Brain microvascular endothelial cell (primary cell): ENCODE measurements at places on chromosomes 4 and X.

- no peak for DNase-seq
Measured at GRCh38 chr4:10982305-10982704, 297.7 kb upstream of the CLNK start.

GRCh38 chrX:22345884-22346283 is 73.2 kb downstream of the CBLL2 start:
- no peak for DNase-seq

DNA sequence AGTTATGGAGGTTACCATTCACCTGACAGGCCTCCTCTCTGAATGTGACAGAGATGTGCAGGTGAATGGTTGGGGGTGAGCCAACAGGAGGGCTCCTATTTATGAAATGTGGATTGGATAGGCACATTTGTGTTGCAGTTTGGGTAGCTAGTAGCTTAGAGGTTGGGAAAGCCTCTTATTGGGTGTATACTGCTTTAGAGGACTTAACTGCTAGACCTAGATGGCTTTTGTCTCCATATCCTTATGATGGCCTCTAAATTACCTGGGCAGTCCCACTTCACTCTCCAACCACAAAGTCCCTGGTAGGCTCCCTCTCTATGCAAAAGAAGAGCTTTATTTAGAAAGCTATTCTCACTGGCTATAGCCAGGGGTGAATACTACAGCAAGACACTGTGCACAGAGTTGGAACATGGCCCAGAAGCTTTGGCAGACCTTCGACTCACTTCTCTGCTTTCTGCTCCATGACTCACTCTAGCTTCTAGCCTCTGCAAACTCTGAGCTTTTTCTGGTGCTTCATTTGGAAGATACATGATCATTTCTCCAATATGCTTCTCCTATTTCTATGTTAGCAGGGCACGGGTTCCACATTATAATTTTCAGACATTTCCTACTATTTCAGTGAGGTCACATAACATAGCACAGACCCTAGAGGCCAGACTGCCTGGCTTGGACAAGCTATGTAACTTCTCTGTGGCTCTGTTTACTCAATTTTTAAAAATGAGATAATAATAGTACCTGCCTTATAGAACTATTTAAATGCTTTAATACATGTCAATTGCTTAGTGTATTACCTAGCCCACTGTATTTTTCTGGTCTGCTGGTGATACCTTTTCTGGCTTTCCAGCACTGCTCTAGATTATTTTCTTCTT is 6.0 kb upstream of the VGLL1 start:
- DNase-seq, result peak; percentile 83

GRCh38 chrX:114583646-114584374 is at the start of gene HTR2C:
HTR2C (plus strand) TSS chrX:114584086; CDS start chrX:114726937, 142,851 bp downstream.
- DNase-seq, result no peak

GRCh38 chrX:135328421-135329005 is 19.2 kb downstream of the ETDC start:
- no peak for DNase-seq

GRCh38 chr4:56040842-56041241 is 92.1 kb downstream of the CEP135 start:
- DNase-seq, result no peak

DNA sequence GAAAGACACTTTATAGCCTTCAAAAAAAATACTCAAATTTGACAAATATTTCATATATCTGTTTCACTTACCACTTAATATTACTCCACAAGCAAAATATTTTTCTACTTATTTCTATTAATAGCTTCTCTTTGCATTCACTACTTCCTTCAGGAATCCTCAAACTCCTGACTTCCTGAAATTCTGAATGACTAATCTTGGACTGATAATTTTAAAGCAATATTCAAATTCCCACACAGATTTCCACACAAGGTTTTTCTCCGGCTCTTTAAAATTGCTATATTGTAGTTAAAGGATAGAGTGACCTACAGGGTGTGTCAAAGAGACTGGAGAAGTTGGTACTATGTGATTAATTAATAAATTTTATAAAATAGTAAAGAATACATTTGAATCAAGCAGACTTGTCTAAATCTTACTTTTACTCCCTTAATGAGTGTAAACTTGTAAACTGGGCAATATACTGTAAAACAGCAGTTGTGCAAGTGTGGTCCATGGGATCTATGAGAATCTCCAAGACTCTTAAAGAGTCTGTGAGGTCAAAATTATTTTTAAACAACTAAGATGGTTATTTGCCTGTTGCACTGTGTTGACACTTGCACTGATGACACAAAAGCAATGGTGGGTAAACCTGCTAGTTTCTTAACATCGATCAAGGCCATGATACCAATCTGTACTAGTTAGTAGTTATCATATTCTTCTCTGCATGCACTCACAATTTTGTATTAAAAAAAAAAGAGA is 44.5 kb downstream of the ANKRD17 start:
- no peak for DNase-seq

- DNase-seq, result no peak
Measured at GRCh38 chr4:182880387-182881356, 36.5 kb downstream of the DCTD start.

- DNase-seq, result no peak
Measured at GRCh38 chr4:37338972-37339371, 94.4 kb downstream of the NWD2 start.

GRCh38 chr4:41719417-41719816 is 29.1 kb downstream of the PHOX2B start:
- DNase-seq, result no peak

DNA sequence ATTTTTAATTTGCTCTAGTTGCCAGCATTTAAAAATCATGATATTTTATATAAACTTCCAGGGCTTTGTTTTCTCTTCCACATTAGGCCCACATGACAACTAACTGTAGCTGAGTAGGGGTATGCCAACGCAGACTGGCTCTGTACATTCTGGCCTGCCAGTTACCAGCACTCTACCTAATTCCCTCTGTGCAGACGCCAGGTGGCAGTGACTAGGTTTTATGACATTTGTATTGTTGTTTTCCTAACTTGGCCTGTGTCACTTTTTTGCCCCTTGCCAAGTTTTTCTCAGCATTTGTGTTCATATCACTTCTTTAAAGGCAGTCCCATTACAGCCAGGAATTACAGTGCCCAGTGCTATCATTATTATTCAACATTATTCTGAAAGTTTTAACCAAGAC is 347.5 kb downstream of the NKX6-1 start:
- DNase-seq, result no peak

- DNase-seq, result no peak
Measured at GRCh38 chr4:165663411-165663810, 209.6 kb upstream of the TLL1 start.

GRCh38 chr4:91924625-91925024 is 379.1 kb upstream of the GRID2 start:
- no peak for DNase-seq

DNA sequence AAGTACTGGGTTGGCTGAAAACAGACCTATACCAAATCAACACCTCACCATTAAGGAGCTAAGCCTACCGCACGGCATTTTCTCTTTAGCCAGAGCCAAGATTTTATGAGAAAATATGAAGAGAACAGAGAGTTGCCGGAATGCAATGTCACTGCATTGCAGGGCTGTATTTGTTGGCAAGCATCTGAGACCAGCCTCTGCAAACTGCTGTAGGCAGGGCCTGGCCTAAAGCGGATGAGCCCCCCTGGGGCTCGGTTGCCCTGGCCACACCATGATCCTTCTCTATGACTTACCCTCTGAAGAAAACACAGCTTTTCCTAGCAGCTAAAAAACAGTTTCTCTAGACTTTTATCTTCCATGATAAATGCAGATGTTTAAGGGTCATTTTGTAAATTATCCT is 120.5 kb upstream of the SORBS2 start:
- peak; percentile 63 for DNase-seq
